ENCODE measurements at places on chromosomes 7 and 10. TPM values are rescaled to one million over a fixed set of nuclear protein-coding genes. Genes with fewer than 3 reads are reported as not detected.

The STEAP2 gene
- total RNA-seq = 2.0 TPM

The CD36 gene
- total RNA-seq = 13.4 TPM

GRCh38 chr7:25361863-25362262 lies 133.6 kb upstream of the NPVF start:
- H3K27ac ChIP-seq = no peak overlapping the region
- no peaks in the 10 kb centered on the region for H3K27me3 ChIP-seq
- no peaks in the 10 kb centered on the region for H3K36me3 ChIP-seq
- no peak overlapping the region for H3K4me3 ChIP-seq

DNA sequence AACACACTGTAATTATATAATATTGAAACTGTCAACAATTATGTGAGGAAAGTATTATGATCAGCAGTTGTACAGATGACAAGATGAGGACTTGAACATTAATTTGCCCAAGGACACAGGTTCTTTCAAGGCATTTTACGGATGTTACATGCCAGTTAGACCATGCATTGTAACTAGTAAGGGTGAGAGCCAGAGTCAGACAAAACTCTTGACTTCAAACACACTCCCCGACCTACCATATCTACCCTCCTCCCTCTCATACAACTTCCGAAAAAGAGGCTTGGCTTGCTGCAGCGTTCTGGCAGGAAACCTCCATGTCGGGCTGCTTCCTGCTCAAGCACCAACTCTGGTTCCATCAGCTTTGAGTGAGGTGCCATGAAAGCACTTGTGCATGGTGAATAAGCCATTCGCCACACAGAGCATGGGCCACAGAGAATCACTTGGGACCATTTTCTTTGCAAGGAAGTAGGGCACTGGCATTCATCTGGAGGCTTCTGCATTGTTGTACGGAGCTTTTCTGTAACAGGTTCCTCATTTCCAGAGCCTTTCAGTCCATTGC lies 53.2 kb downstream of the FOXI2 start:
- H3K27me3 ChIP-seq = no peaks in the 10 kb centered on the region
- no peaks in the 10 kb centered on the region for H3K36me3 ChIP-seq
- H3K4me3 ChIP-seq = no peak overlapping the region
- no peak for DNase-seq

- no peaks in the 10 kb centered on the region for H3K27me3 ChIP-seq
- H3K4me1 ChIP-seq = peaks cover 32% of the 10 kb centered on the region
- no peak for DNase-seq
- no peak overlapping the region for H3K27ac ChIP-seq
- H3K4me3 ChIP-seq = no peak overlapping the region
Measured at GRCh38 chr7:87874066-87874465, 2.1 kb downstream of the SLC25A40 start.

DNA sequence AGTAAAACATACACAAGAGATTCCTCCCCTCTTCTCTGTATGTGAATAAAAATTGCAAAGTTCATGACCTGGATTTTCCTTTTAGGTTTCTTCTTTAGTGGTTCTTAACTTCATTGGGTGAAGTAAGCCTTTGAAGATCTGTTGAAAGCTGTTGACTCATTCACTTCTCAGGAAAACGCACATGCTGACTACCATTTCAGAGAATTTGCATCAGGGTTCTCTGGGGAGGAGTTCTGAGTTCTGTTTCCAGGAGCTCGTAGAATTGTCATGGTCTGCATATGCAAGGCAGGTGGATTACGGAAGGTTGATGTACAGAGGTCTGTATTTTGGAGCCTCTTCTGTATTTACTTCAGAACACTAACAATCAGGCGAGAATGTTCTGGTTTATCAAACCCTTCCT lies 962 bp upstream of the SLC26A4 start:
- H3K27me3 ChIP-seq = peaks cover 23% of the 10 kb centered on the region
- peaks cover 9% of the 10 kb centered on the region for H3K4me1 ChIP-seq
- H3K27ac ChIP-seq = no peak overlapping the region
- no peak overlapping the region for H3K4me3 ChIP-seq

GRCh38 chr7:22481726-22482125 lies 18.3 kb downstream of the STEAP1B start:
- H3K36me3 ChIP-seq = no peaks in the 10 kb centered on the region
- H3K4me3 ChIP-seq = no peak overlapping the region

- H3K27ac ChIP-seq = no peak overlapping the region
- no peaks in the 10 kb centered on the region for H3K4me1 ChIP-seq
- H3K4me3 ChIP-seq = no peak overlapping the region
- H3K36me3 ChIP-seq = no peaks in the 10 kb centered on the region
- DNase-seq = no peak
Measured at GRCh38 chr7:147513451-147513850, 1077.1 kb upstream of the C7orf33 start.

Measured in adrenal gland (tissue), 19 donors.